Glutamatergic neuron (in vitro differentiated cells): ENCODE measurements at places on chromosomes 1 and 21. TPM values are rescaled to one million over a fixed set of nuclear protein-coding genes. Genes with fewer than 3 reads are reported as not detected.

ZNF648 gene
- not detected for total RNA-seq

SMPDL3B gene
- total RNA-seq = not detected

SH2D1B gene
- total RNA-seq = not detected

CFHR3 gene
- total RNA-seq = not detected

DNA sequence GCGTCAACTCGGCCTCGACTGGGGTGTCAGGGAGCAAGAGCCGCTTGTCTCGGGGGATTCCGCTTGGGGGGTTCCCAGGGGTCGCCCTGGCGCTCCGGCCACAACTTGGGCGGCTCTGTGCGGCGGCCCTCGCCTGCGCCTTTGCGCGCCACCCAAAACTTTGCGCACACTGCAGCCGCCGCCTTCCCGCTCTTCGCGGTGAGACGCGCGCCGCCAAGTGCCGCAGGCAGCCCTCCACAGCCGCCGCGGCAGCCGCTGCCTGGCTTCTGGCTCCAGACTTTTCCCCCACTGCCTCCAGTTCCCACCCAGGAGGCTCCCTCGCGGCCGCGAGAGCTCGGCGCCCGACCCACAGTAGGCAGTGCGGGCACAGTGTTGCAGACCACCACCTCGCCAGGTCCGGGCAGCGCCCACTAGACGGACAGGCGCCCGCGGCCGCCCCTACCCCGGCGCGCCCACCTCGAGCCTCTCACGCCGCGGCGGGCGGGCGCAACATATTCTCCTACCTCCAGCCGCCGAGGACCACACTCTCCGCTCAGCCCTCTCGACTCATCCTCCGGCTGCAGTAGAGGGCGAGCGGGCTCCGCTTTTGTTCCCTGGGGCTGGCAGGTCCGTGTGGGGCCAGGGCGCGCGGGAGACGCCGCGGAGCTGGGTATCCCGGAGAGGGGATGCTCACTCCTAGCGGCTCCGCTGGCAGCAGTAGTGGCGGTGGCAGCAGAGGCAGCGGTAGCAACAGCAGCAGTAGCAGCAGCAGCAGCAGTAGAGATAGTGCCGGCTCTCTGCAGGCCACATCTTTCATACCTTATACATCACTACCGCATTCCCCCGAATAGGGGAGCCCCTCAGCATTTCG, 296.6 kb downstream of the OMA1 start:
- peak; percentile 69 for DNase-seq

GRCh38 chr1:66349242-66349641, 184.7 kb upstream of the SGIP1 start:
- no peak for DNase-seq
